ENCODE measurements at places on chromosomes 7 and 10.

GRCh38 chr10:9951481-9952257 is 1066.0 kb upstream of the CELF2 start:
- no peak for DNase-seq

- no peak for DNase-seq
These were observed 786 bp downstream of the ATP5F1C start for GRCh38 chr10:7788639-7789286.

GRCh38 chr10:101766753-101767599 is 8.9 kb downstream of the FGF8 start:
- DNase-seq, result no peak

DNA sequence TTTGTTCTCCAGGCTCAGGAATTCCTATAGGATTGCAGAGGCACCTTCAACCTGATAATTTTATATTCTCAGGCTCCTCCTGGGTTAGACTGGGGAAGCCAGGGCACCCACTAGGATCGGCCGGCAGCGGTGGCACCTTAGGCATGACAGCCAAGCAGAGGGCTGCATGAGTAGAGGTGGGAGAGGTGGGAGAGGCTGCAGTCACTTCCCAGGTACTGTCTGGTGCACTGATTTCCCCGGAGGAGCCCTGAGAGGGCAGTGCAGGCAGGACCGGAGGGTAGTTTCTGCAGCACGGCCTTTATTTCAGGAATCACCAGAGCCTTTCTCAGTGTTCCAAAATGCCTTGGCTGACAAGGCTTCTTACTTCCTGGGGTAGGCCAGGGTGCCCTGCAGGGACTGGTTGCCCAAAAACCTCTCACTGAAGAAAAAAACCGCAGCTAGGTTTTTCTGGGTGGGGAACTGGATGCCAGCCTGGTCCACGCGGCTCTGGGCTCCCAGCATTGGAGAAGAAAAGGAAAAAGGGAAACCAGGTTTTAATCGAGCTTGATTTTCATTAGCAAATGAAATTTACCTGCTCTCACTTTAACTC is 3.6 kb upstream of the HOXA13 start:
- no peak for DNase-seq

DNA sequence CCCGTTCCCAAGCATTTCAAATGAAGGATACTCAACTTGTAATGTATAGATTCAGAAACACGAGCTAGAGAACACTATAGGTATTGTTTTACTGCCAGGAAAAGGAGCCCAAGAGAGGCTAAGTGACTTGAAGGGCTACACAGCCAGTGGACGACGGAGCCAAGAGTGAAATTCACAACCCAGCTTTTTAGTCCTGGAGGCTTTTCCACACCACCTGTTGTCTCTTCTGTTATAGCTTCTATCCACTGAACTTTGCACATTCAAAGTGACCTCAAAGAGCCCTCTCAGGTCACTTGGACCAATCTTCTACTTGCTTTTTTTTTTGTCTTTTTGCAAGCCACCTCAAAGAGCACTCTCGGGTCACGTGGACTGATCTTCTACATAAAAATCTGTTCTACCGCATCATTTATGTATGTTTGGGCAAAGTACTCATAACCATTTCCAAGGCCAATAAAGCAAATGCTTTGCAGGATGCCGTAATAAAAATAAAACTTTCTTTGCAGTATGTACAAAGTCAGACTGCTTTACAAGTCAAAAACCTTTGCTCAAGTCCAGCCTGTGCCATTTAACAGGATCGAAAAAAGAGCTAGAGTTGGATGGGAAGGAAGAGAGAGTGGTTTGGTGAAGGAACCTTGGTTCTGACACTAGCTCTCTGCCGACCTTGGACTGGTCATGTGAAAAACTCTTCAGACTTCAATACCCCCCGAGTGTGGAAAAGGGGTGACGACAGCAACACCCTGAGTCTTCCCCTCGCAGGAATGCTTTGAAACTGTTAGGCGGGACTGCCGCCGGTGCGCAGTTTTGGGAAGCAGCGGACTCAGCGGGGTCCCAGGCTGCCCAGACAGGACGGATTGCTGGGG is 821 bp downstream of the SLC35B4 start:
- DNase-seq, result peak; percentile 33

DNA sequence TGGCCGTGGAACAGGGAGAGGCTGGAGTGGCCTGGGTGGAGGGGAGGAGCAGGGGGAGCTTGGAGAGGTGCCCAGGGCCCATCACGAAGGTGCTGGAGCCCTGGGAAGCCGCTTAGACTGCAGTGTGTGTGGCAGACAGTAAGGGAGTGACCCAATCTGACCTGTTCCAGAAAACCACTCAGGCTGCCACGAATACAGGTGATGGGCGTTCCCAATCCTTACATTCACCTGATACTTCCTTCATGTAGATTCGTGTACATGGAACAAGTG is 161.7 kb downstream of the SVIL start:
- no peak for DNase-seq

- no peak for DNase-seq
These were observed 59.7 kb upstream of the CCDC71L start for GRCh38 chr7:106720641-106721040.

DNA sequence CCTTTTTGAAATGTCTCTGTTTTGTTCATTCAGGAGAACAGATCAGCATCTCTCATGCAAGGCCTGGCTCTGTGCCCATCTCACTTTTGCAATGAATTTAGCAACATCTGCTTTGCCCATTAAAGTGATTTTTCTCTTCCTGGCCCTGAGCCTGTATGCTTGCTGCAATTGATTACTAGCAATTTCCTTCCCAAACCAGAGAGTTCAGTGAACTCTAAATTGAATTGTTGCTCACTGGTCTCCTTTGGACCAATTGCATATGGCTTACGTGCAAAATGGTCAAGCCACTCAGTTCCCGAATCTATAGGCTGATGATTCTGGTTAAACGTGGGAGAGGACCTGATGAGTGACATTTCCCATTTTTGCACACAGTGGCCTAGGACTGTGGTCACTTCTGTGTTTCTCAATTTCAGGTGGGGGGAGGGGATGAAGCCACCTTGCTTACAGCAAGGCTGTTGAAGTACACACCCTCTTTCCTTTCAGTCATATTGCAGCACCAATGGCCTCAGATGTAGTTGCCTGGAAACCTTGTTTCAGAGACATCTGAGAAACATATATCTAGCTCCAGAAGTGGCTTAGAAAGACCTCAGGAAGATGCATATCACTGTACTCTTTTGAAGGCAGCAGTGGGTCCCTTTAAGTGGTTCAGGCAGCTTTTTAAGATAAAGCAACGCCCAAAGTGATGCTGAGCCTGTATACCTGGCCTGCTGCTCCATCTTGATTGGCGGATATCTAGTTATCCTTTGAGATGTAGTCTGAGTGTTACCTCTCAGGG is 201.4 kb downstream of the PTEN start:
- DNase-seq, result no peak

- DNase-seq, result no peak
These were observed 103.2 kb downstream of the DYNC1I1 start for GRCh38 chr7:95875519-95875918.

GRCh38 chr7:112064627-112065385 is 141.4 kb downstream of the DOCK4 start:
- no peak for DNase-seq

- no peak for DNase-seq
These were observed 126.9 kb upstream of the ADCY1 start for GRCh38 chr7:45447296-45447695.

- DNase-seq, result no peak
These were observed 65.6 kb downstream of the ZNF503 start for GRCh38 chr10:75335983-75336382.

GRCh38 chr10:130361351-130362105 is 225.3 kb downstream of the GLRX3 start:
- no peak for DNase-seq

DNA sequence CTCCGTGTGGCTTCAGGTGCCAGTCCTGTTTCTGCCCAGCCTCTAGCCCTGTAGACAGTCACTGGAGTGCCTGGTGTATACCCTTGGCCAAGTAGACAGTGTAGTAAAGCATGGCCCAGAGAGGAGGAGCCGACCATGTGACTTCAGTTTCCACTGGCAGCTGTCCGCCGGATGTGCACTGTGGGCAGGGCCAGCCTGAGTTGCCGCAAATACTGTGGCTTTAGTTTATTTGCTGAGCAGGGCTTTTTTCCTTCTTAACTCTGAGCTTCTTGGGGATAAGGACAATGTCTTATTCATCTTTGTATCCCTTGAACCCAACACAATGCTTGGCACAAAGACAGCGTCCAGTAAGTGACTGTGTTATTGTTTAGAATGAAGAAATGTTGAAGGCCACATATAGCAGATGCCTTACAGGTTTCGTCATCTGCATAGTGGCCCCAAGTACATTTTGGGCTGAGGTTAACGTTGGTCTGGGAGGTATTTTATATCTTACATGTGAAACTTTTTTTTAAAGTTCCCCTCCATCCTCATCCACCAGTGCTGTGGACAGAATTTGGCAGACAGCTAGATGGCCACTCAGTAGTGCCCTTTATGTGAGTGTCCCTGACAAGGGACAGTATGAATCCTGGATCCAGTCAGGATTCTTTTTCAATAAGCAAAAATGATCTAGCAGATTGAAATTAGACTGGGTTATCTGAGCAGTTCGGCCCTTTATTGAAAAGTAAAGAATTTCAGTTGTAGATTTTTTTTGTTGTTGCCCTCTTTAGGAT is 40.6 kb downstream of the CYP17A1 start:
- peak; percentile 61 for DNase-seq

- DNase-seq, result peak; percentile 38
These were observed 43.0 kb downstream of the GNA12 start for GRCh38 chr7:2800931-2801688.

DNA sequence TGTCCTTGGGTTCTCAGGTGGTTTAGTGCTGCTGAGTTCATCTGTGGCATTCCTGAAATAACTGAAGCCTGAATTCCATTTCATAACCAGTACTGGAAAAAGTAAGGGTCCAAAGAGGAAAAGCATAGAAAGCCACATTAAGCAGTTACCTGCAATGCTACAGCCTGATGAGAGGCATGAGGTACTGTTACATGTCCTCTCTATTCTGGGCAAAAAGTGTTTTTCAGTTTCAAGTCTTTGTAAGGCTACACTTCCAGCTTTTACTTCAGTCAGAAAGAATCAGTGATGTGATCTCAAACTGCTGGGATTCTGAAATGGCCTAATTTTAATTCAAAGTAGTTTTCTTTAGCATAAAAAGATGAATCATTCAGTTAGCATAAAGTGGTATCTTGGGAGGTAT is 369.5 kb downstream of the PHF14 start:
- DNase-seq, result no peak

GRCh38 chr7:158327571-158328180 is 259.9 kb downstream of the PTPRN2 start:
- DNase-seq, result no peak

- DNase-seq, result no peak
These were observed 25.2 kb downstream of the DNAJB12 start for GRCh38 chr10:72329290-72330068.

- peak; percentile 25 for DNase-seq
These were observed 41.8 kb upstream of the LRRC18 start for GRCh38 chr10:48981310-48981907.

GRCh38 chr10:34091635-34092195 is 723.4 kb downstream of the PARD3 start:
- no peak for DNase-seq

GRCh38 chr7:673681-674453 is 52.6 kb upstream of the DNAAF5 start:
- no peak for DNase-seq

DNA sequence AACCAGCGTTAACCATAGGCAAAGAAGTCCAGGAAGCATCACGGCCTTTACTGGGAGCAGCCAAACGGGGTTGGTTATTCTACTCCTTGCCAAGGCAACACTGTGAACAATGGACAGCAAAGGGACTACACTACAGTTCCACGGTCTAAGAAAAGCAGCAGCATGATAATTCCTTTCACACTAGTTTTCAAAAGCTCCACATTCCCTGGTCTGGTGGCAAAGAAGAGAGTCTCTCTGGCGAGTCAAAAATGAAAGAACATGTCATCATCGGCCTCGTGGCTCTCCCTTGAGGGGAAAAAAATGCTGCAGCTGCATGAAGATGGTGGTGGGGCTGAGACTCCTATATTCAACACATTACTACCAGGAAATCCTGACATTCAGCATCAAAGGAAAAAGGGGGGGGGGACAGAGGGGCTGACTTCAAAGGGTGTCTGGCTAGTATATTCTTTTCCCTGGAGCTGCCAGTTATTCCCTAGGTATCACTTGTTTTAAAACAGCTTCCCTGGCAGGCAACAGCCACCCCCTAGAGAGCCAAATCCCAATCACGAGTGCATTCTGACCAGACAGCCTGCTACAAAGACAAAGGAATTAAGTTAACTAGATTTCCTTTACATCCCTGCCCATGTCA is 49.1 kb downstream of the SLC37A3 start:
- DNase-seq, result no peak

DNA sequence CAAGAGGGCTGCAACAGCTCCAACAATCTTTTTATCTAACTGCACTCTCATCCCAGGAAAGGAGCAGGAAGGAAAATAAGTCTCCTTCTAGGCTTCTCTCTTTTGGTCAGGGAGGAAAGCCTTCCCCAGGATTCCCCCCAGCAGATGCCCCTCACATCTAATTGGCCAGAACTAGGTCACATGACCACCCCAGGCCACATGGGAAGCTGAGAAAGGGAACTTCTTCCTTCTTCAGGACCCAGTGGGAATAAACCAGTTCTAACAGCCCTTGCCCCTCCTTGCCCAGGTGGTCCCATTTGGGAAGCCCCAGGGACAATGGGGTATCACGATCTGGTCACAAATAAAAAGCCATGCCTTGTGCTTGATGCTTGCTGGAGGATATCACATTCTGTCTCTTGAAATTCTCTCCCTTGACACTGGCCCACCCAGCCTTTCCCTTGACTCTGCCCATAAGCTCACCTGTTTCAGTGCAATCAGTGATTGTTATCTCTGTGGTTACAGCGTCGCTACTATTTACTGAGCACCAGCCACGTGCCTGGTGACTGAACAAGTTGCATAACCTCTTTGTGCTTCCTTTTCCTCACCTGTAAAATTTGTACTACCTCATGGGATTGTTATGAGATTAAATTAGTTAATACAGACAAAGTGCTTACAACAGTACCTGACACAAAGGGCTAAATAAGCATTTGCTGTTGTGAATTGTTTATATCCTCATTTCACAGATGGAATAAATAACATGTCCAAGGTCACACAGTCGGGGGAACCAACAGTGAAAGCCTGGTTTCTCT is 9.0 kb upstream of the TACR2 start:
- DNase-seq, result no peak

- no peak for DNase-seq
These were observed 254.1 kb downstream of the KIAA1217 start for GRCh38 chr10:24462889-24463552.

GRCh38 chr7:945147-945555 is 9.3 kb downstream of the ADAP1 start:
- DNase-seq, result no peak

DNA sequence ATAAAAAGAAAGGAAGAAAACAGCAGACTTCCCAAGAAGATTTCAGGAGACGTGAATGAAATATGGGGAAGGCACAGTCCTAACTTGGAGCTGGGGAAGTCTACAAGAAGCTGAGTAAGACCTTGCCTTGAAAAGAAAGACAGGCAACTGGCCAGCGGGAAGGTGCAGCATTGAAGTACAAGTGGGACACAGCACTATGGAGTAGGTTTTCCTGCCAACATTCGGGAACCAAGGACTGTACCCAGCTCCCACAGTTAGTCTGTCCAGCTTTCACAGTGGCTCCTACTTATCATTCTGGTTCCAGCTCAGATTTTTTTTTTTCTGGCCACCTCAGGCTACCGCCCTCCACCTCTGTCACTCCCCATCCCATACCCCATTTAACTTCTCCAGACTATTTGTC is 10.0 kb downstream of the HPS1 start:
- DNase-seq, result no peak

- DNase-seq, result no peak
These were observed 365.8 kb upstream of the GALNT17 start for GRCh38 chr7:70766109-70766508.

Measured in anterior cingulate cortex (tissue), 58 donors.